ENCODE measurements at places on chromosomes 16 and 17. TPM values are rescaled to one million over a fixed set of nuclear protein-coding genes. Genes with fewer than 3 reads are reported as not detected.

ZFHX3 gene
- total RNA-seq, result 4.3 TPM

TSC2 gene
- total RNA-seq, result 35.1 TPM

FOXO3B gene
- 3.9 TPM for total RNA-seq

KRT36 gene
- not detected for total RNA-seq

PRAC1 gene
- not detected for total RNA-seq

PRKCB gene
- not detected for total RNA-seq

ASPSCR1 gene
- total RNA-seq, result 25.5 TPM

CMTM2 gene
- not detected for total RNA-seq

FOXN1 gene
- total RNA-seq, result not detected

SPATA32 gene
- total RNA-seq, result not detected

All from pulmonary artery endothelial cell (primary cell).